ENCODE measurements at places on chromosomes 11 and 22.

DNA sequence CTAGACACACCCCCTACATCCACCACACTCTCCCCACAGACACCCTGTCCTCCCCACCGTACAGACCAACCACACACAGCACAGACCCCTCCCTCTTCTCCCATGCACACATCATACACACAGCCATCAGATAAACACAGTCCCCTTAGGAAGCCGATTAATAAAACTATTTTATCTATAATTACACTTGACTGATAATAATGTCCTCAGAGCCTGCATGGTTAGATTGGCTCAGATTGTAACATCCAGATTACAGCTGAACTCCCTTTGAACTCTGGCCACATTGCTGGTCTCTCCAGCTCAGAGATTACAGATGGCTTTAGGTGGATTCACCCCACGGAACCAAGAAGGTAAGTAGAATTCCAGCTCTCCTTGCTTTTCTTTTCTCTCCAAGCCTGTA lies 9.5 kb upstream of the ELF5 start:
- no peak for DNase-seq

- DNase-seq: no peak
Measured at GRCh38 chr22:48376936-48377712, 1450.5 kb downstream of the BRD1 start.

- no peak for DNase-seq
Measured at GRCh38 chr22:22813126-22814075, 74.2 kb upstream of the IGLL5 start.

GRCh38 chr11:102429691-102430090 lies 22.9 kb downstream of the TMEM123 start:
- no peak for DNase-seq

GRCh38 chr11:134737563-134738510 lies 325.8 kb upstream of the B3GAT1 start:
- no peak for DNase-seq

DNA sequence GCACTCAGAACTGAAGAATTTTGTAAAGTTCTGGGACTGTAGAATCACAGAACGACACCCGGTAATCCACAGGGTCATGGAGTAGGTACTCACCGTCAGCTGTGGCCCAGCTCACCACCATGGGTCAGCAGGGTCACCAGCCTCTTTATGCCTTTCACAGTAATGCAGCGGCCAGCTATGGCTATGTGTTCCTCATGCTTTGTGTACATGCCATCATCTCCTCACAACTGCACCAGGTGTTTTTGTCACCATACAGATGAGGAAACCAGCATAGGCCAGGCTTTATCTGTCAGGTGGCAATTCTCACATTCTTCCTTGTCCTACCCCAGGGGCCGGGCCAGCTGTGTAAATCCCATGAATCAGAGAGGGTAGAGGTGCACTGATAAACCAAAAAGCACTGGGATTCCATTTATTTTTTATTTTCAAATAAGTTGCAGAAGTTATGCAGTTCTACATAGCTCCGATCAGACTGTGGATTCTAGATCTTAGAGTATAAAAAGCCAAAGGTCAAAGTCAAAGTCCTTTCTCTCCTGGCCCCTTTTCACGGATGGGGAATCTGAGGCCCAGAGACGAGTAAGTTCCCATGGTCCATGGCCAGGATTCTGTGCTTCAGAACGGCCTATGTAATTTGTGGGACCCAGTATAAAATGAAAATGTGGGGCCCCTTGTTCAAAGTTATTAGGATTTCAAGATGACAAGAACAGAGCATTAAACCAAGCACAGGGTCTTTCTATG lies 17.5 kb downstream of the TSKU start:
- no peak for DNase-seq

- DNase-seq: no peak
Measured at GRCh38 chr22:45208993-45209838, 31.5 kb downstream of the KIAA0930 start.

GRCh38 chr11:126583594-126584427 lies 228.3 kb downstream of the ST3GAL4 start:
- DNase-seq: no peak

GRCh38 chr11:69487849-69488542 lies 6.5 kb downstream of the LINC01488 start:
- no peak for DNase-seq

DNA sequence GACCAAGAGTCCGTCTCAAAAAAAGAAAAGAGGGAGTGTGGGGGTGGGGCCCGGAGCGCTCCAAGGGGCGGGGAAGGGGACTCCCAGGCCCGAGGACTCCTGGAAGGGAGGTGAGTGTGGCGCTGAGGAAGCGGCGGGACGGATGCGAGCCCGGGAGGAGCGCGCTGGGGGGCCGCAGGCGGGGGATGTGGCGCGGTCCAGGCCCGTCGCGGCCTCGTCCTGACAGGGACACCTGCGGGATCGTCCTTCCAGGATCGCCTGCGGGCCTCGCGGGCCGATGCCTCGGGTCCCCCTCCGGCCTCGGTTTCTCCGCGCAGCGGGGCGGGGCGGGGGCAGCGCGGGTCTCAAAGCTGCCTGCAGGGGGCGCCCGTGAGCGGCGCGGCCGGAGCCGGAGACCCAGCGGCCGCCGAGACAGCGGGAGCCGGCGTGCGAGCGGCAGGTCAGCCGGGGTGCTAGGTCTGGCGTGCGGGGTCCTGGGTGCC lies 3.8 kb upstream of the ADORA2A start:
- DNase-seq: no peak

DNA sequence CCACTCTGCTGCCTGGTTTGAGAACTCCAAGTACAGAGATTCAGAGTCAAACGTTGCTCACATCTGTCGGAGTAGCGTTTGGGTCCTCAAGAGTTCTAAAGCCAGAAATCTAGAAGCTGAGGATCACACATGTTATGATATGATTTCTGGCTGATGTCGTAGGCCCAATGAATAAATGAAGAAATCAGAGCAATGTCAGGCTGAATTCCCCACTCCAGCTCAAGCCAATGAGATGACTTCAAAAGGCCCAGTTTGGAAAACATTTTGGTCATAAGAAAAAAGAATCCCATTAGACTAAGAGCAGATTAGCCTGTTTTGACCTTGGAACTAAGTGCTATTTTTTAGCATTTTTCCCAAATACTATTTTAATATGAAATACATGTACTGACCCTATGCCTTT lies 106.7 kb downstream of the ETS1 start:
- DNase-seq: no peak

GRCh38 chr11:62401356-62401755 lies 17.5 kb upstream of the SCGB1A1 start:
- DNase-seq: no peak

- DNase-seq: no peak
Measured at GRCh38 chr22:28894334-28894733, 11.0 kb downstream of the ZNRF3 start.

DNA sequence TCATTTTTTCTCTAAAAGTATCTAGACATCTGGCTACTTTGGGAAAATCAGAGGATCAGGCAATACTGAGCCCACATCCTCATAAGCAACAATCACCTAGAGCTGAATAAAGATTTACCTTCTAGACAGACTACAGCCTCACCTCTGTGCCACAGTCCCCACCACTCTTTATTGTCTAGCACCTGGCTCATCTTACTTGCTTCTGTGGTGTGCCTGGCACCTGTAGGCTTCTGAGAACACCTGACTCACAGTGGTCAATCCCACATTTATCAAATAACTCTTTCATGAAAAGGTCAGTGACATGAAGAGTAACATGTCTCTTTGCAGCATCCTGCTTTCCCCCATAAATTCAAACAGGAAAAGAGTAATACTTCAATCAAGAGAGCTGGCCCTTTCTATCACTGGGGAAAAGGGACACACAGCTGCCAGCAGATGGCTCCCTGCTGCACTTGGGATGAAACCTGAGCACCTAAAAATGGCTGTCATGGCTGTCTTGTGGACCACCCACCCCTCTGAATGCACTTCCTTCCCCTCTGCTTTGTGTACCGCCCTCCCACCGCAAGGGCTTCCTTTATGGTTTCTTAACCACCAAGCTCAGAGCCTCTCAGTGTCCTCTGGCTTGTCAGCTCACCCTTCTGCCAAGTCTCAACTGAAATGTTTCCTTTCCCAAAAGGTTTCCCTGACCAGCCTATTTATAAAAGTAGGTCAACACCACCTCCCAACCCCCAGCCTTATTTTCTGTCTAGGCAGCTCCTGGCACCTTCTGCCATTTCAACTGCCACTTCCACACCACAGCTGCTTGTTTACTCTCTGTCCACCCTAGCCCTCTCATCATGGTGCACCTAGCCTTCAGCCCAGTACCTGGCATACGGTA lies 9.3 kb downstream of the TFIP11 start:
- DNase-seq: no peak

GRCh38 chr11:82663535-82663934 lies 70.1 kb downstream of the FAM181B start:
- DNase-seq: no peak

- DNase-seq: no peak
Measured at GRCh38 chr11:11137339-11137738, 215.7 kb downstream of the CSNK2A3 start.

GRCh38 chr11:132052904-132053303 lies 682.5 kb downstream of the NTM start:
- no peak for DNase-seq

DNA sequence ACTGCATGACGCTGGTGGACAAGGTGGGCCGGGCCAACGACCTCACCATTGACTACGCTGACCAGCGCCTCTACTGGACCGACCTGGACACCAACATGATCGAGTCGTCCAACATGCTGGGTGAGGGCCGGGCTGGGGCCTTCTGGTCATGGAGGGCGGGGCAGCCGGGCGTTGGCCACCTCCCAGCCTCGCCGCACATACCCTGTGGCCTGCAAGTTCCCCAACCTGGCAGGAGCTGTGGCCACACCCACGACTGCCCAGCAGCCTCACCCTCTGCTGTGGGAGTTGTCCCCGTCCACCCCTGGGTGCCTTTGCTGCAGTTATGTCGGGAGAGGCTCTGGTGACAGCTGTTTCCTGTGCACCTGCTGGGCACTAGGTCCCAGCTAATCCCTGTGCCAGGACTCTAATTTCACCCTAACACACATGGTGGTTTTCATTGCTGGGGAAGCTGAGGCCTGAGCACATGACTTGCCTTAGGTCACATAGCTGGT lies 49.0 kb upstream of the PPP6R3 start:
- DNase-seq: no peak

GRCh38 chr11:134071766-134072402 lies 3.0 kb downstream of the JAM3 start:
- no peak for DNase-seq

GRCh38 chr11:123203934-123204333 lies 8.9 kb upstream of the CLMP start:
- no peak for DNase-seq

DNA sequence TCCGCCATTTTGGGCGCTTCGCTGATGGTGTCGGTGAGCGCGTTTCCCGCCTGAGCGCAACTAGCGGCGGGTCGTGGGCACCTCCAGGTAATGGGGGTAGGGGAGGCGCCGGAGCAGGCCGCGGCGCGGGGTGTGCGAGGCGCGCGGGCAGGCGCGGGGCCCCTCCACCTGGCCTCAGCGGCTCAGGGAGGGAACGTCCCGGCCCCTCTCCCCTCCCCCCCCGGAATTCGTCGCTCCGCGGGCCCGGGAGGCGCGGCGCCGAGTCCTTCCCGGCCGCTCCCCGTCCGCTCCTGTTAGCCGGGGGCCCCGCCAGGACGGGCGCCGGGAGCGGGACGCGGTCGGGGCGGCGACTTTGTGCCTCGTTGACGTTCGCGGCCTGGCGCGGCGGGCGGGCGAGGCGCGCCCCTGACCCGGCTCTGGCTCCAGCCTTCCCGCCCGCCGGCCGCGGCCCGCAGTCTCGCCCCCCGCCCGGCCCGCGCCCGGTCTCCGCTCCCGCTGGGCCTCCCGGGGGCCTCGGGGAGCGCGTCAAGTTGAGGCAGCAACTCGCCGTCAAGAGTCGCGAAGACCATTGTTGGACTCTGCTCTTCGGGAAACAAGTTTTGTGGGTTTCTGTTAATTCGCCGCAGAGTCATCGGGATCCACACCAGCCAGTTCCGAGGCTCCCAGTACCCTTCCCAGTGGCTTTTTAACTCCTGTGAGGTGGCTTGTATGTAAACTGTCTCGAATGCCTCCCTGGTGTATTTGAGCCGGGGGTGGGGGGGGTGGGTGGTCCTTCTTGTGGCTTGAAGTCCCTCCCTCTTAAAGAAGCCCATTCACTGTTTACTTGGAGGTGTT lies at the start of gene PPP6R3:
Gene PPP6R3, plus strand, starts transcription at position 12 of the 834 bp plus-strand sequence. CDS start 76,913 bp downstream, outside the sequence.
- no peak for DNase-seq

- peak; percentile 86 for DNase-seq
Measured at GRCh38 chr11:27028561-27028965, 12.1 kb upstream of the BBOX1 start.

DNA sequence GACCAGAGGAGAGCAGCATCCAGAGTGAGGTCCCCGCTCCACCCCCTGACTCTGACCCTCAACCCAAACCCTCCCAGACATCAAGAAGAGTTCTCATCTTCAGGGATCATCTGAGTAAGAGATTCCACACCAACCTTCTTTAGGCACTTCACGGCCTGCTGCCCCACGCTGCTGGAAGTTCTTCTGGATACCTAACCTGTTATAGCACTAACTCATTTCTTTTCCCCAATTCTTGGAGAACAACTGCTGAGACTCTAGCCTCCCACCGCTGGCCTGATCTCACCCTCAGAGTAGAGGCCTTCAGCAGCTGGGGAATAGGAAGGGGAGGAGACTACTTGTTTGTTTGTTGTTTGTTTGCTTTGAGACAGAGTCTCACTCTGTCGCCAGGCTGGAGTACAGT lies 7.3 kb downstream of the TMPRSS13 start:
- DNase-seq: no peak

GRCh38 chr11:69268911-69269310 lies 25.0 kb upstream of the MYEOV start:
- no peak for DNase-seq

- no peak for DNase-seq
Measured at GRCh38 chr11:12253843-12254281, 123.5 kb upstream of the PARVA start.

GRCh38 chr11:112374486-112375140 lies 114.0 kb upstream of the PLET1 start:
- no peak for DNase-seq

DNA sequence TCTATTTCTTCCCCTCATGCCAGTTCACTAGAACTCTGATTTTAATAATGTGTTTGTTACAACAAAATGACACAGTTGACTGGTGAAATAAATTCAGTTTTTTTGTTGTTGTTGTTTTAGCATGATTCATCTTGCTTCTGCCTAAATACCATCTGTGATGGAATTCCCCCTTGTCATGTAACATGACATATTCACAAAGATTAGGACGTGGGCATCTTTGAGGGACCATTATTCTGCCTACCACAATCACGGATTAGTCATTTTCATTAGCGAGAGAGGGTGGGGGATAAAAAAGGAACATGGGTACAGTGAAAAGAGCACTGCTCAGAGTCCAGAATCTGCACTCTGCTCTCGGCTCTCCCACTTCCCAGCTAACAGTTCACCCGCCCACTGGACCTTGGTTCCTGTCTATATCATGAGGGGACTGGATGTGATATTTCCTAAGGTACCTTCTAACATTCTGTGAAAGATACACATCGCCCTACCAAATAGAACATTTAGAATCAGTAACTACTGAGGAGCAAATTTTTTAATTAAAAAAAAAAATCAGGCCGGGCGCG lies 11.3 kb downstream of the HTATIP2 start:
- DNase-seq: no peak
